ENCODE measurements at places on chromosomes 12 and 14. TPM values are rescaled to one million over a fixed set of nuclear protein-coding genes. Genes with fewer than 3 reads are reported as not detected.

- no peaks in the 10 kb centered on the region for H3K27me3 ChIP-seq
- H3K27ac ChIP-seq: peak overlapping the region; percentile 88
- H3K4me3 ChIP-seq: peak overlapping the region; percentile 91
- H3K36me3 ChIP-seq: peaks cover 7% of the 10 kb centered on the region
- peaks cover 37% of the 10 kb centered on the region for H3K4me1 ChIP-seq
Measured at GRCh38 chr12:122080149-122081082, 1.9 kb downstream of the MLXIP start.

ARMH4 gene
- 5.2 TPM for total RNA-seq

RD3L gene
- not detected for total RNA-seq

GRCh38 chr14:59210621-59211020, 22.2 kb downstream of the DAAM1 start:
- peaks cover 27% of the 10 kb centered on the region for H3K4me1 ChIP-seq
- no peak for DNase-seq
- H3K4me3 ChIP-seq: no peak overlapping the region
- peaks cover 1% of the 10 kb centered on the region for H3K27me3 ChIP-seq

TMPRSS12 gene
- total RNA-seq: not detected

ALG10B gene
- total RNA-seq: 4.2 TPM

GRCh38 chr14:55127460-55127951, 1.5 kb upstream of the LGALS3 start:
- peaks cover 69% of the 10 kb centered on the region for H3K4me1 ChIP-seq
- peak; percentile 92 for DNase-seq
- peaks cover 6% of the 10 kb centered on the region for H3K27me3 ChIP-seq

EIF4B gene
- total RNA-seq: 427 TPM

WDR20 gene
- total RNA-seq: 28.9 TPM

TMEM229B gene
- 0.29 TPM for total RNA-seq

CCDC196 gene
- total RNA-seq: not detected

DNA sequence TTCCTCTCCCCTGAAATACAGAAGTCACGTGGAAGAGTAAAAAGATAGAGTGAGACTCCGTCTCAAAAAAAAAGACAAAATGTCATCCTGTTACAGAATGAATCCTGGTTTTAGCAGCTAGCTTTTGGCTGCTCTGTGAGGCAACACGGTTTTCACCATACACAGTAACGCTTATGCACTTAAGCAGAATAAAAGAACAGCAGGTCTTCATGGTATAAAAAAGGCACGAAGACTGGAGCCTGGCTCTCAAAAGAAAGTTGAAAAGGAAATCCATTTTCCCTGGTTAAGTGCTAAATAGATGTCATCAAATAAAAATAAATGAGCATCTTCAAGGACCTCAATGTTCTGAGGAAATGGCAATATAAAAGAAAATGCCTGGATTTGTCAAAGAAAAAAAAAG, 444.1 kb downstream of the IPO8 start:
- no peaks in the 10 kb centered on the region for H3K4me1 ChIP-seq
- H3K27me3 ChIP-seq: no peaks in the 10 kb centered on the region

GRCh38 chr14:102539544-102540314, 30.2 kb upstream of the ANKRD9 start:
- no peaks in the 10 kb centered on the region for H3K36me3 ChIP-seq
- no peak overlapping the region for H3K4me3 ChIP-seq
- no peak for DNase-seq
- no peak overlapping the region for H3K27ac ChIP-seq
- H3K27me3 ChIP-seq: peaks cover 5% of the 10 kb centered on the region

- H3K4me1 ChIP-seq: no peaks in the 10 kb centered on the region
- H3K36me3 ChIP-seq: no peaks in the 10 kb centered on the region
- H3K27ac ChIP-seq: no peak overlapping the region
- no peak for DNase-seq
- no peaks in the 10 kb centered on the region for H3K27me3 ChIP-seq
- no peak overlapping the region for H3K4me3 ChIP-seq
Measured at GRCh38 chr12:87155621-87156020, 873.6 kb downstream of the C12orf50 start.

DNA sequence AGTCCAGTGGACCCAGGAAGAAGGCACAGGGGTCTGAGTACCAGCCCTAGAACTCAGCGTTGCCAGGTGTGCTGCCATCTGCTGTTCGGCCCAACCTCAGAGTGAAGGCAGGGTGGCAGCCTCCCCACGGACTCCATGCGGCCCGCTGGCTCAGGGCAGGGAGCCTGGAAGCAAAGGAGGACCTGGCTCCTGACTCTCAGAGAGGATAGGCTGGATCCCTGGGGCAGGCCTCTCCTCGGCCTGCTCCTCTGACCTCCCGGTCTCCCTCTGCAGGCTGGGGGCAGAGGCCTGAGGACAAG, 10.1 kb downstream of the MCRS1 start:
- H3K4me1 ChIP-seq: no peaks in the 10 kb centered on the region
- no peak for DNase-seq

FAM161B gene
- total RNA-seq: 4.3 TPM

GRCh38 chr14:98847521-98848468, 424.2 kb downstream of the BCL11B start:
- H3K36me3 ChIP-seq: no peaks in the 10 kb centered on the region
- DNase-seq: no peak
- no peak overlapping the region for H3K4me3 ChIP-seq
- H3K27ac ChIP-seq: no peak overlapping the region

- no peaks in the 10 kb centered on the region for H3K27me3 ChIP-seq
- no peak overlapping the region for H3K27ac ChIP-seq
- DNase-seq: peak; percentile 57
- H3K4me1 ChIP-seq: peaks cover 16% of the 10 kb centered on the region
Measured at GRCh38 chr14:52961060-52961639, 10.3 kb upstream of the FERMT2 start.

GRCh38 chr12:1777798-1778197, 42.6 kb upstream of the LRTM2 start:
- peaks cover 10% of the 10 kb centered on the region for H3K36me3 ChIP-seq
- H3K27me3 ChIP-seq: no peaks in the 10 kb centered on the region
- peak; percentile 86 for DNase-seq

GRCh38 chr12:20040831-20041230, 327.5 kb upstream of the PDE3A start:
- no peak overlapping the region for H3K27ac ChIP-seq
- no peak for DNase-seq
- H3K4me3 ChIP-seq: no peak overlapping the region
- no peaks in the 10 kb centered on the region for H3K36me3 ChIP-seq
